A549 (cell line): ENCODE measurements at places on chromosomes 12 and 14.

DNA sequence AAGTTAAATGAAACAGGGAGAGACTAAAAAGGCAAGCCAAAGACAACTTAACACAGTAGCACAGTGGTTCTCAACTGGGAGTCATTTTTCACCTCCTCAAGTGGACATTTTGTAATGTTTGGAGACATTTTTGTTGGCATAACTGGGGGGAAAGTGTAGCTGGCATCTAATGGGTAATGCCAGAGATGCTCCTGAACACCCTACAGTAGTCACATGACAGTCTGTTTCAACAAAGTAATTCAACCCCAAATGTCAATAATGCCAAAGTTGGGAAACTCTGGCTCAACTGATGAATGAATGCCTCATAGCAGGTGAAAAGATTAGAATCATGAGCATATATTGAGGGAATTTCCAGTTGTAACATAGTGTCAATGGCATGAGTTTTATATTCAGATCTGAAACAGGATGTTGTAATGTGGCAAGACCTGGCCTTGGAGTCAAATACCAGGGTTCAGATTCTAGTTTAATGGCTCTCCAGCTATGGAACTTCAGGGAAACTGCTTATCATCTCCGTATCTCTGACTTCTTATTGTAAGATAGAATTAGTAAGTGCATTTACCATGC lies 2.4 kb upstream of the OR4K5 start:
- DNase-seq: no peak

- no peak for DNase-seq
These were observed 30.1 kb upstream of the STON2 start for GRCh38 chr14:81430235-81430634.

DNA sequence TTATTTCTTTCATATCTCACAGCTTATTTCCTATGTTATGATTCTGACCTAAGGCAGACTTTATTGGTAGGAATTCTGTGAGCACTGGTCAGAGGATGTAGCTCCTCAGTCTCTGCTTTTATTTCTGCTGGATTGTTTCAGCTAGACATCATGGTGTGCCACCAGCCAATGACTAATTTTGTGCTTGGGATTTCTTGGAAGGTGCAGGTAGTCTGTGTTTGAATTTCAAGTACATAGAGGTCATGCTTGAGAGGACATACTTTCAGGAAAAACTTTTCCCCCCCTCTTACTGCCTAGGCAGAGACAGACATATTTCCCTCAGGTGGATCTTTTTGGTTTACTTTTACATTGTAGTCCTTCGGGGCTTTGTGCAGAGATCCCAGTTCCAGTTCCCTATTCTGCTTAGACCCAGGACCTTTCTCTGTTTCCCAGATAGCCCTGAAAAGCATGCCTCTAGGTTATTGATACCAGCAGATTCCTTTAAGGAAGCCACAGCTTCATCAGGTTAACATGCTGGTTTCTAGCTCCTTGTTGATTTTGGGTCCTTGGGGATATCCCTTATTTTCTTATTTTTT lies 28.6 kb downstream of the BRMS1L start:
- DNase-seq: no peak

- DNase-seq: no peak
These were observed 2.2 kb upstream of the DLK1 start for GRCh38 chr14:100724536-100724935.

- DNase-seq: peak; percentile 40
These were observed 29.1 kb upstream of the SOS2 start for GRCh38 chr14:50260511-50260910.

GRCh38 chr12:88782351-88782750 lies 202.1 kb upstream of the KITLG start:
- DNase-seq: no peak

DNA sequence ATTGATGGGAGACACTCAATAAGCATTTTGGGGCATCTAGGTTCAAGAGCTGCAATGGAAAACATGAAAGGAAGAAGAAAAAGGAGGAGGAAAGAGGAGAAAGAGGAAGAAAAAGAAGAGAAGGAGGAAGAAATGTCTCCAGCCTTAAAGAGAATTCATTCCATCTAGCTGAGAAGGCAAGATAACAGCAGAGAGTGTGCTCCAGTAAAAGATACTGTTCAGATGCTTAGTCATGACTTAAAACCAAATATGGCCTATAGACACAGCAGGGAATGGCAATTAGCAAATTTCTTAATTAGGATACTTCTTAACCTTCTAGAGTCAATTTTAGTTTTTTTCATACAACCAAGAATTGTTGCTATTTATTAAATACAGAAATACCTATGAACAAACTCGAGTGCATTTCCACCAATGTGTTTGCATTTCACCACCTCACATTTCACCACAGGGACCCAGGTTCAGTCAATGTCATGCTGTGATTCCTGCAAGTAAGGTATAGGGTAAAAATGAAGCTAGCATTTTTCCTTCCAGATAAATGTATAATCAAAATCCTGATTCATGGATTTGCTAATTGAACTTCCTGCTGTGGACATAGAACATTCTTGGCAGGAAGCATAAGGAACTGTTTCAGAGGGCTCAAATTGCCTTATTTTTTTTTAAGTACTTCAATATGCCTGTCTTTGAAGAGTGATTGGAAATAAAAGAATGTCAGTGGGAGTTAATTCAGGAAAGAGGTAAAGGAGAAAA lies 177.8 kb downstream of the RPS29 start:
- no peak for DNase-seq

- DNase-seq: no peak
These were observed 16.1 kb upstream of the KRT80 start for GRCh38 chr12:52207895-52208294.

- no peak for DNase-seq
These were observed 161.5 kb downstream of the DERA start for GRCh38 chr12:16072678-16073077.

- peak; percentile 21 for DNase-seq
These were observed 8.1 kb downstream of the LETMD1 start for GRCh38 chr12:51056242-51056641.

DNA sequence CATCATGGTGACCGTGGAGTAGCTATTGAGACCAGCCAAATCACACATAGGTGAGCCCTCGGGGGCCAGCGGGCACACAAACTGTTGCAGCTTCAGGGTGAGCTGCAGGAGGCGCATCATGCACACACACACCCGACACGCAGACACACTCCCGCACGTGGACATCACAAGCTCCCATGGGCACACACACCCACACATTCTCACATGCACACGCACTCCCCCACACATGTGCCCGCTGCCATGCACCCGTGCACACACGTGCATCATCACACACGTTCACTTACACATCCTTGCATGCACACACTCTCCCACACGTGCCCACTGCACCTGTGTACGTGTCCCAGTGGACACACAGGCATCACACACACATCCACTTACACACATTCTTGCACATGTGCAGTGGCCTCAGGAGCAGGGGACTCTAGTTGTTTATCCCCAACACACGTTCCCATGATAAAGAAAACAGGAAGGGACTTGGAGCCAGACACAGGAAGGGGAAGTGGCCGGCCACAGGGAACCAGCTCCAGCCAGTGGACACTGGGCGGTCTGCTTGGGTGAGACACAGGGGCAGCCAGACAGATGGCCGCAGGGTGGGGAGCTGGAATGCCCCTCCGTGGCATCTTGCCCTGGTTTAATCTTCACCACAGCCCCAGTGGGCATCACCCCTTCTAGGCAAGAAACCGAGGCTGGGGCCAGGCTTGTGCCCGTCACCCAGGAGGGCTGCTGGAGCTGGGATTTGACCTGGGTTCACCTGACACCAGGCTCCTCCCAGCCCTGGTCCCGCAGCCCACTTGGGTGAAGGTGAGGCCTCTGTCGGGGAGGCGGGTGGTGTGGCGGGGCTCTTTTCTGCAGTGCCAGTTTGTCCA lies 49.7 kb downstream of the CYP46A1 start:
- DNase-seq: no peak

DNA sequence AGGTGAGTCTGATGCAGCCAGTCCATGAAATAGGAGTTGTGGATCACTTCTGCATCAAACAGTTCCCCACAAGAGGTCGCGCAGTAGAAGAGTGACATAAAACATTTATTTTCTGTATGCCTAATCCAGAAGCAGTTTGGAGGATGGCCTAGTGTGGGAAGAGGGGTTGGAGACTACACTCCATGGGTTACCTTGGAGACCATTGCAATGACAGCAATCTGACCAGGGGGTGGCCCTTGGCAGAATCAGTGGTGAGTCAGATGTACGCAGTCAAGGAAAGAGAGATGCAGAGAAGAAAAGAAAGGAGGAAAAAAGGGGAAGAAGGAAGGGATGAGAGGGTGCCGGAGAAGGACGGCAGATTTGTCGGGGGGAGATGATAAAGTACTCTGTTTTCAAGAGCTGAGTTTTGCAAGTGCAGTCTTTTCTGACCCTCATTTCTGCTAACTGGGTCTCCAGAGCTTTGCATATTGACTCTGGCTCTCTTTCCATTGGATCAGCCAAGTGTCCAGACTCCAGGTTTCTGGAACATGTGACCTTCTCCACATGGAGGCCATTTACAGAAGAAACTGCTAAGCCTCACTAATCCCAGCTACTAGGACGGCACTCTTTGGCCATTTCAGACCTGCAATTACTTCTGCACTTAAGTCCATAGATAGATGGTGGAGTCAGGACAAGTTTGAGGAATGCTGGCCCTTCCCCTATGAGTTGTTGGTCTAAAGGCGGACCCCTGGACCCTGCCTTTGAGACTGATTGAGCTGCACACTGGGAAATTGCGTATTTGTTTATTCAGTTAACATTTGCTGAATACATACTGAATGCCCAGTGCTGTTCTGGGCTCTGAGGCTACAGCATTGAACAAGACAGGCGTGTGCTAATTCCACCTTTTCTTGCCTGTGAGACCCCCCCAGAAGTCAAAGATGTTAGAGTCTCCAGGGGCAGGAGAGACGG lies 424.2 kb downstream of the BCL11B start:
- no peak for DNase-seq

DNA sequence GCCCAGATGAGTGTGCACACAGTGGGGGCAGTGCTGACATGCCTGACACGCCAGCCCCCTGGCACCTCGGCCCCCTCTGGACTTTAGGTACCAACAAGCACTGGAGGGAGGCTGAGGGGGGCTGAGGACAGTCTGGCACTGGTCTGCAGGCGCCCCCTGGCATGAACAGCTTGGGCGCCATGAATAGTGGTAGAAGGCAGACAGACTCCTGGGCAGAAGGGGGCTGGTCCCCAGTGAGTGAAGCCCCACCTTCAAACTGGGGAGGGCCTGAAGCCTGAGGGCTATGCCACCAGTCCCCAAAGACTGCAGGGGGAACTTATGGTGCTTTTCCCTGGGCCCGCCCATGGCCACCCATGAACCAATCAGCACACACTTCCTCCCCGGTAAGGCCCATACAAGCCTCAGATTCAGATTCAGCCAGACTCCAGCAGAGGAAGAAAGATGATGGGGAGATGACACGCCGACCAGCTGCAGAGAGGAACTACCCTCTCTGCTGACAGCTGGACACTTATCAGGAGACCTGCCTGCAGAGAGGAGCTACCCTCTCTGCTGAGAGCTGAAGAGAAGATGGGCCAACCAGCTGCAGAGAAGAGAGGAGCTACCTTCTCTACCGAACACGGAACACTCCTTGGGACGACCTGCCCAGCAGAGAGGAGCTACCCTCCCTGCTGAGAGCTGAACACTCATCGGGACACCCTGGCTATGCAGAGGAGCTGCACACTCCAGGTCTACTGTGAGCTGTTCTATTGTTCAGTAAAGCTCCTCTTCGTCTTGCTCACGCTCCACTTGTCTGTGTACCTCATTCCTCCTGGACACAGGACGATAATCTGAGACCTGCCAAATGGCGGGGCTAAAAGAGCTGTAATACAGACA lies 324.5 kb downstream of the PCNX1 start:
- no peak for DNase-seq

- DNase-seq: peak; percentile 16
These were observed 903 bp downstream of the PARPBP start for GRCh38 chr12:102120886-102121285.

DNA sequence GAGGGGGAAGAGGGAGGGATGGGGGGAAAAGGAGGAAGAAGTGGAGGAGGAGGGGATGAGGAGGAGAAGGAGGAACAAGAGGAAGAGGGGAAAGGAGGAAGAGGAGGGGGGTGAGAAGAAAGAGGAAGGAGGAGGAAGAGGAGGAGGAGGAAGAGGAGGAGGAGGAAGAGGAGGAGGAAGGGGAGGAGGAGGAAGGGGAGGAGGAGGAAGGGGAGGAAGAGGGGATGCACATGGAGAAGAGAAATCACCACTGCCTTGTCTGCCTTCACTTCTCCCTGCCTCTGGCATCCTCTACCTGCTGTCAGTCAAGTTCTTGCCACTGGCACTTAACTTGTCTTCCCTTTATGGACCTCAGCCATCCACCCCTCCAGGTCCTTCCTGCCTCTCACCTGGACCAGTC lies 59.9 kb downstream of the TTC9 start:
- no peak for DNase-seq

GRCh38 chr14:34099635-34100034 lies 148.8 kb upstream of the EGLN3 start:
- DNase-seq: no peak

DNA sequence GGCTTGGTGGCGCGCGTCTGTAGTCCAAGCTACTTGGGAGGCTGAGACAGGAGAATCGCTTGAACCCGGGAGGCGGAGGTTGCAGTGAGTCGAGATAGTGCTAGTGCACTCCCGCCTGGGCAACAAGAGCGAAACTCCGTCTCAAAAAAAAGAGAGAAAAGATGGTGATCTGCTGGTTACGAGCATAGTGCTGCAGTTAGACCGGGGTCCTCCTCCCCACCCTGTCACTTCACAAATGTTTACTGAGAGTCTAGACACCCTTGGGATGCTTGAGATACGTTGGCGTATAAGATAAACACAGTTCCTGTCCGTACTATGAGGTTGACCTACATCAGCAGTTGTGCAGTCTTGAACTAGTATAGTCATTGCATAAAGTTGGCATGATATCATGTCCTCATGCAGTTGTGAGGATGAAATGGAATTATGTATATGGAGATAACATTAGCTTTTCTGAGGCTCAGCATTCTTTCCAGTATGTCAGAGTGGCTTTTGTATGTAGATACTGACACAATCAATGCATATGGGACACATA lies 787 bp downstream of the ACAD10 start:
- no peak for DNase-seq

DNA sequence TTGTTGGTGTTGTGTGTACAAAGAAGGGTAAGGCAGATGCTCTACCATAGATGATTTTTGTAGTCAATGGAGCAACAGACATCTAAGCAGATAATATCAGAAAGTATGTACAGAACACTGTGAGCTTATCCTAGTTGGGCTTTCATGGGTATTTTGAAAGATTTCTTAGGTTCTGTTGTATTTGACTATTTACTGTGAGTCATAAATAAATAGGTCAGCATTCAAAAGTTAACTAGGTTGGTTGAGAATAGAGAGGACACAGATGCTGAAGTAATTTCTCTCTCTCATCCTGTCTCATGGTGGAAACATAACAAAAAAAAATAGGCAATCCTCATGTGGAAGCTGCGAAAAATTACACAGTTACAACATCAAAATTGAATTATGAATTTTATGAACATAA lies 413.5 kb downstream of the CCDC91 start:
- no peak for DNase-seq

DNA sequence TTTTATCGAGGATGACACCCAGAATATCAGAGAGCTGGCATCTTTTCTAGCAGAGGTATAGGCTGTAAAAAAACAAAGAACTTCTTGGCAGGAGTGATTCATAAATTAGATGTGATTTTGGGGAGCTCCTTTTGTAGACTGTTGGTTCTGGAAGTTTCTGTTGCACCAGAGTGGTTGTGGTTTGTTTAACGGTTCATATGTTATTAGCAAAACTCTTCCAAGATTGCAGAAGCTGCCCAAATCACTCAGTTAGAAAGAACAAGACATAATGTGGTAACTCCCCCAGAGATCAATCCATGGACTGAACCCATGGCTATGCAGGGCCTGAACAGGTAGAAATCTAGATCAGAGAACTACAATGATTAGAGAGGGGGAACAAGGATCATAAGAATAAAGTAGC lies 6.7 kb upstream of the RNASE10 start:
- no peak for DNase-seq

GRCh38 chr12:65586796-65587195 lies 237.5 kb upstream of the HMGA2 start:
- DNase-seq: no peak
